Stimulated activated CD4-positive, alpha-beta T cell treated with anti-CD3 and anti-CD28 coated beads, TNF-alpha, amount 100 ng/mL, for 1 hour (primary cell): ENCODE measurements at places on chromosomes 4 and X.

- DNase-seq = no peak
Measured at GRCh38 chrX:7062276-7062675, 85.2 kb upstream of the STS start.

DNA sequence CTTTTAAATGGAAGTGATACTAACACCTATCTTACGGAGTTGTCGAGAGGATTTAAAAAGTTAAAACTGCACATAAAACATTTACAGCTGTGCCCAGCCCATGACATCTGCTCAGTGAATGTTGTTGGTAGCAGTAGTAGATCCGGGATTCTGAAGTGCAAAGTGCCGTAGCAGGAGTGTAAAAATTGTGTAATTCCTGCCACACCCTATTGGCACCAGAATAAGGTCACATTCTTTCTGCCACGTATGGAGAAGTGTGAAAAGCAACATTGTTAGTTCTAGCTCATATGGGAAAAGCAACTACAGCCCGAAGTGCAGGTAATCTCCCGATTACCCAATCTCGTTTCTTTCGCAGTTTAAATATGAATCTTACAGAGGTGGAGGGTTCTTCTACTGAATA lies 31.2 kb downstream of the PRIMPOL start:
- no peak for DNase-seq

GRCh38 chrX:1248331-1249061 lies 20.1 kb upstream of the CSF2RA start:
- no peak for DNase-seq

DNA sequence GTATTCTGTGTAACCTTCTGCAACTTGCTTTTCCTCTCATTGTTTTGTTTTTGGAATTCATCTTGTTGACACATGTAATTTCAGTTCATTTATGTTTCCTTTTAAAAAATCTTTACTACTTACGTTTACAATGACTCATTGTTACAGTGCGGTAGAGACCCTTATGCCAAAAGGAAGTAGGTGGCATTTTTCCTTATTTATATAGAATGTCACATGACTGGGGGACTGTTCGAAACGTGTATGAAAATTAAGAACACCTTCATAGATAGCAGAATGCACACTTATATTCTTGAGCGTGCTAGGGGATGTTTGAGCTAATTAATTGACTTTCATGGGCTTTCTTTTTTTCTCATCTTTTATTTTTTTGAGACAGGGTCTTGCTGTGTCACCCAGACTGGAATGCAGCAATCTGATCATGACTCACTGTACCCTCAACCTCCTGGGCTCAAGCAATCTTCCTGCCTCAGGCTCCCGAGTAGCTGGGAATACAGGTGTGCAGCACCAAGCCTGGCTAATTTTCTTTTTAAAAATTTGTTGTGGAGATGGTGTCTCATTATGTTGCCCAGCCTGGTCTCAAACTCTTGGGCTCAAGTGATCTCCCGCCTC lies 7.3 kb downstream of the REPS2 start:
- DNase-seq = no peak

- DNase-seq = no peak
Measured at GRCh38 chr4:39453738-39454137, 5.0 kb downstream of the RPL9 start.

GRCh38 chr4:20431543-20431951 lies 179.8 kb downstream of the SLIT2 start:
- DNase-seq = no peak

GRCh38 chrX:17542123-17542522 lies 167.1 kb downstream of the NHS start:
- no peak for DNase-seq

DNA sequence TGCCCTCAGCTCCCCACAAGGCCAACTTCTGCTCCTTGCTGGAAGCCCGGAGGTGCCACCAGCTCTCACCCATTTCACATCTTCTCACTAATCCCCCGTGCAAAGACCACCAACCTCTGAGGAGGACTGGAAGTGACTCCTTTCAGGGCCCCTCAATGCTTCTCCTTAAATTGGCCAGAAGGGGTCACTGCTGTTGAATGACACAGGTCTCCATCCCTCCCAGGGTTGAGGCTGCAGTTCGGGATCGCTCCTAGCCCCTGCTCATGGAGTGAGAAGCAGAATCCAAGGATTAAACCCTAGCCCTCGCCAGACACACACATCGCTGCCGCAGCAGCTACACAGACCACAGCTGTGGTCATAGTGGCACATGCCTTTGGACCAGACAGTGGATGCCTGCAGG lies 279.5 kb upstream of the TAPT1 start:
- no peak for DNase-seq

DNA sequence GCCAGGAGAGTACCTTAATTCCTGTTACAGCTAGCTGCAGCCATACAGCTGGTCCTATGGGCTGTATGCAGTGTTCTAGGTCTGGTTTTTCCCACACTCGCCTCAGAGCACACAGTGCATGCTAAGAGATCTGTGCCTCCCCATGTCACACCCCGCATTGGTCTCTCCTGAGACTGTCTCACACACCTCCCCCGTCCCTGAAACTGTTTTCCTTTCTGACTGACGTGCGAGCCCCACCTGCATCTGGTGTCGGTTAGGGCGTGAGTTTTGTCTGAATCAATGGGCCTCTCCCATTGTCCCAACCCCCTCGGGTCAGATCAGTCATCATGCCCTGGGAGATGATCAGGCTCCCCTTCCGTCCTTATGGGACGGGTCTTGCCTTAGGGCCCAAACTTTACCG lies 3.4 kb upstream of the UGT8 start:
- DNase-seq = no peak

GRCh38 chrX:23616361-23616760 lies 50.9 kb upstream of the PRDX4 start:
- DNase-seq = no peak

DNA sequence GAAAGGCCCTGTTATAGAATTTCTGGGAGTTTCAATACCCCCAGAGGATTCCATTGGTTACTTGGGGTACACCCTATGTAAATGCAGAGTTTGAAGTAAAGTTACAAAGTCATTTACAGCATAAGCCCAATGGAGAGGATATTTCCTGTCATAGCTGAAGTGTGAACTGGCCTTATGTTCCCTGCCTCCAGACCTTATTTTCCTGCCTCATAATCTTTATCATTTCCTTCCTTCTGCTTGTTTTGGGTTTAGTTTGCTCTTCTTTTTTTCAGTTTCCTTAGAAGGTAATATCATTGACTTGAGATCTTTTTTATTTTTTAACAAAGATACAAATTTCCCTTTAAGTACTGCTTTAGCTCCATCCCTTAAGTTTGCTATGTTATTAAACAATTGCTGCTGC lies 85.4 kb downstream of the PPEF1 start:
- DNase-seq = no peak

GRCh38 chrX:3520458-3520857 lies 174.0 kb upstream of the MXRA5 start:
- DNase-seq = no peak

- DNase-seq = no peak
Measured at GRCh38 chrX:124455966-124456365, 109.6 kb downstream of the SH2D1A start.

DNA sequence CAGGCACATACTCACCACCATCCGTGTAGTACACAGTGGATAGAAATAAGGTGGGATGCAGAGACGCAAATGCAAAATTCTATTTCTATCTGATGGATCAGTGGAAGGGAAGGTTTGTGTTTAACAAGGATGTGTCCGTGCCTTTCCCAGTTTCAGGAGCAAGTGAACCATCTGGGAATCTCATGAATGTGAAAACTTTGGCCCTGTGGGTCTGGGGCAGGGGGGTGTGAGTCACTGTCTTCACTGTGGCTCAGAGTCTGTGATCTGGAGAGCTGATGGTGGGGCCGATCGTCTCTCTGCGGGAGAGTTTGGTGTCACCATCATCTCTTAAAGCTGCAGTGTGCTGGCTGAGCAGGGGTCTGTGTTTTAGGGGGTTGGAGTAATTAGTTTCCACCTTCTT lies 179.3 kb upstream of the STS start:
- no peak for DNase-seq

- DNase-seq = no peak
Measured at GRCh38 chr4:51923343-51923742, 80.4 kb downstream of the DCUN1D4 start.

GRCh38 chrX:69431420-69431819 lies 72.7 kb upstream of the NALF2 start:
- DNase-seq = no peak

GRCh38 chr4:146059151-146059550 lies 116.4 kb upstream of the LSM6 start:
- DNase-seq = no peak

GRCh38 chr4:139465922-139466321 lies 12.0 kb downstream of the RAB33B start:
- no peak for DNase-seq

- no peak for DNase-seq
Measured at GRCh38 chr4:57147335-57148060, 37.3 kb upstream of the IGFBP7 start.

GRCh38 chr4:184364100-184364921 lies 110.0 kb downstream of the IRF2 start:
- DNase-seq = no peak

DNA sequence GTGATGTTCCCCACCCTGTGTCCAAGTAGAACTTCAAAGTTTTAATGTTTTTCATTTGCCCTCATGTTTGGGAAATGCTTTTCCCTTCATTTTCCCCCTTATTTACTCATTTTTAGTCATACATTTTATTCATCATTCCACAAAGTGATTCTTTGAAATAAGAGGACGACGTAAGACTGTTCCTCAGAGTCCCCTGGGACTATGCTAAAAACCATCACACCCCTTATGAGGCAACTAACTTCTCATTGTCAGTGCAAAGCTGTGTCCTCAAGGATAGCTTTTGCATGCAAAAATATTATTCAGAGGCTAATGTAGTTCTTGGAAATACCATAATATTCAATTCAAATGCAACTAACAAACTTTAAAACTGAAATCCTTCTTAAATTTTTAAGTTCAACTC lies 14.8 kb upstream of the ADGRG2 start:
- no peak for DNase-seq

DNA sequence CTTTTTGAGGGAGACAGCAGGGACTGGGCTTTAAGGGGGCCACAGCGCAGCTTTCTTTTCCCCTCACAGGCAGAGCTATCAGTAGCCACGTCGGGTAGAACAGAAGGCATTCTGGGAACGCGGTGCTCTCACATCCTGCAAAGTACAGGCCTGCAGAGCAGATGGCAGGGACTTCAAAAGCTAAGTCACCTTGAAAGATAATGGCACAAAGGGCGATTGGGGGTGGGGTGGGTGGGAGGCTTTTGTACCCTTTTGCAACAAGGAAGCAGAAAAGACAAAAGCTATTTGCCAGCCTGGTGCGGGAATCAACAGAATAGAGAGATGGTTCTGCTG lies 93.9 kb downstream of the PHKA2 start:
- DNase-seq = no peak

- DNase-seq = no peak
Measured at GRCh38 chr4:55255179-55255578, 90.9 kb upstream of the SRD5A3 start.
